ENCODE measurements at places on chromosomes 4 and X.

DNA sequence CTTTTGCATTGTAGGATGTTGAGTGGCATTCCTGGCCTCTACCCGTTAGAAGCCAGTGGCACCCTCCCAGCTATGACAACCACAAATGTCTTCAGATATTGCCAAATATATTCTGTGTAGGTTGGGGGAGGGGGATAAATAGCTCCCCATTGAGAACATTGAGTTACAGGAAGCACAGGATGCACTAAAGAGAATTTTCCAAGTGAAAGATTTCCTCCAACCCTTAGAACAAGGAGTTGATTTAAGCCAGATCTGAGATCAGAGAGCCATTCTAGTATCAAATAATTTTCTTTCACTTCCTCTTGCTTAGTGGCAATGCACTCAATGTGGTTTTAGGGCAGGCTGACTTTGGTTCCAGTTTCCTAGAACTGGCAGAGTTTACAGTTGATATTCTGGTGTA, 436.6 kb downstream of the C4orf33 start:
- peak; percentile 61 for DNase-seq

GRCh38 chr4:91427171-91427570, 876.6 kb upstream of the GRID2 start:
- DNase-seq = no peak

- DNase-seq = no peak
Observed at GRCh38 chr4:187158003-187158402, 434.3 kb upstream of the FAT1 start.

- no peak for DNase-seq
Observed at GRCh38 chr4:79666875-79667274, 258.8 kb upstream of the GK2 start.

DNA sequence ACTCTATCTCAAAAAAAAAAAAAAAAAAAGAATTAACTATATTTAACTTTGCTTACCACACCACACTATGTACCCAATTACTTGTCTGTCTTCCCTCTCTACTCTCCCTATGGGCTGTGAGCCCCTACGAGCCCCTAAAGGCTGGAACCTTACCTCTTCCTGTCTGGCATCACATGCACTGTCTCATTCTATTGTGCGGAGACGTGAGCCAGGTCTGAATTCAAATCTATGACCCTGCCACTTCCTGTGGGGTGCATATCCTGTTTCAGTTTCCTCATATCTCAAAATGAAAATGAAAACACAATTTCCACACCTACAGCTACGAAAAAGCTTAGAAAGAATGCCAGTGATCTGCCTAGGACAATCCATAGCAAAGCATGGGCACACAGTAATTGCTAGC, 42.9 kb upstream of the HS3ST1 start:
- DNase-seq = peak; percentile 55

GRCh38 chr4:60865273-60865672, 334.9 kb upstream of the ADGRL3 start:
- DNase-seq = no peak
